ENCODE measurements at places on chromosomes 7 and 10.

DNA sequence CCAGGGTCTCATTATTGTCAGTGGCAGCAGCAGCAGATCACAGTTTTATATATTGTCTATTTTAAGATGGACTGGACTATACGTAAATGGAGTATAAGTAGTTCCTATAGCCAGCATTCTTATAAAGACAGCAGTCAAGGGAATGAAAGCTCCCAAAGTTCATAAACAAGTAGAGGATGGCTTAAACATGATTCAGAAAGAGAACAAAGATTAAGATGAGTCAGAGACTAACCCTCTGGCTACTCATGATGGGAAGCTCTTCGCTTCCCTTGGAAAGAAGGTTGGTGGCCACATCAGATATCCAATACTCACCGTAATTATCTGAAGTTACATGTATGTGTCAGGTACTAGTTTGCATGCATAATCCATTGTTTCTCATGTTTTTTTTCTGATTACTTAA is 277.0 kb downstream of the INHBA start:
- no peak for DNase-seq

- DNase-seq: no peak
These were observed 13.3 kb downstream of the TMEM72 start for GRCh38 chr10:44924261-44925040.

DNA sequence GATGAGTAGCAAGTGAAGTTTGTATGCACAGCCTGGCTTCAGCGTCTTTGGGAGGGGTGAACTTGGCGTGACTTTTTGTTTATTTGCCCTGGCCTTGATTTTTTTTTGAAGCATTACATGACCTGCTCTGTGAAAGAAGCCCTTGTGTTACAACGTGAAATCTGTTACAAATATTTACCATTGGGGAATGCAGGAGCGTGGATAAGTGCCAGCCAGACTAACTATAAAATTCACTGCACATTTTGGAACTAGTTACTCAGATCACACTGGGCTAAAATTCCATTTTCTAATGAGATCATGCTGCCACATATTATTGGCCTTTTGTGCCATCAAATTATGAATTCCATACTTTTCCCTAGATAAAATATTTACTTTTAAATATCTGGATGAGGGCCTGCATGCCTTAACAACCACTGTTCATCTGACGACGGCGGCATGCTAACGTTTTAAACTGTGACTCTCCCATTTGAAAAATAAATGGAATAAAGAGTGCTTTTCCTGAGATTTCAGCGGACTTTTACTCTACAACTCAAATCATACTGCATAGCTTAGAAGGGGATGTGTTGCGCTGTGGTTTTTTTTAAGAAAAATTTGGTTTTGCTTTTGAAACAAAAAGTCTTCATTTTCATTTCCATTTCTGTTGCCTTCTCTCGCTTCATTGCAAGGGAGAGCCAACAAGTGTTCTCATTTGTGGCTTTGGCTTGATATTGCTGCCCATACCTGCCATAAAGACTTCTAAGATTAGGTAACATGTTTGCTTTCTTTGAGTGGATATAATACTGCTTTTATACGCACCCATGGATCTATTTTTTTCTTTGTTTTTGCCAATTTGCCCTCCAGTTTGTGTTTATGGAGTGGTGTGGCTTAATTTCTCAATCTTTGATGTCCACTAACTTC is 352.2 kb downstream of the TFEC start:
- DNase-seq: no peak

DNA sequence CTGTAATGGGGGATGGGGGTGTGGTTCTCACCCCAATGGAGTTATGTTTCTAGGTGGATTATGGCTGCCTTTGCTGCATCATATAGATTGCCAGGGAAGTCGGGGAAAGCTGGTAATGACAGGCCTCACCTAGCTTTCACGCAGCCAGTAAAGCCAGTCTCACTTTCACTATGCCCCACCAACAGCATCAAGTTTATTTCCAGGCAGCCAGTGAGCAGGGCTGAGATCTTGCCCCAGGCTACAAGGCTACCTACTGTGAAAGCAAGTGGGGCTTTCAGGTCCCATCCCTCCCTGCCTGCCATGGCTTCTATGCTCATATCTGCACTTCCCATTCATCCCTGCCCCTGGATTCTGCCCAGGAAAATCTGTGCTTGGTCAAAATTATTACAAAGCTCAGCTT is 61.7 kb upstream of the NXPH1 start:
- no peak for DNase-seq

DNA sequence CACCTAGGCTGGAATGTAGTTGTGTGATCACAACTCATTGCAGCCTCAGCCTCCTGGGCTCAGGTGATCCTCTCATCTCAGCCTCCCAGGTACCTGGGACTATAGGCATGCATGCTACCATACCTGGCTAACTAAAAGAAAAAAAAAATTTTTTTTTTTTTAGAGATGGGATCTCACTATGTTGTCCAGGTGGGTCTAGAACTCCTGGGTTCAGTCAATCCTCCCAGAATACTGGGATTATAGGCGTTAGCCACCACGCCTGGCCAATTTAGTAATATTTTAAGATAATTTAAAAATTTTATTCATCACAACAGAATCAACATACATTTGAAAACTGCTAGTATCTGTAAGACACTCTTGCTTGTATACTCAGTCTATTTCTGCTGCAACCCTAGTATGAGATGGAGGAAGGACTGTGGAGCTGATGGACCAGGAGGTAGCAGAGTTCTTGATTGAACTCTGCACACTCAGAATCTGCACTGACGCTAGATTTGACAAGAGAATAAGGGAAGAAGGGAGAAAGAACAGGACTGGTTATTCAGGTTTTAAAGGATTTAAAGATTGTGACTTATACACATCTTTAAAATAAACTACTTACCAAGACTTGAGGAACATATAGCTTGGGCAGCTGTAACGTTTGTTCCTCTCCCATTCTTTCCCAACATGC is 57.6 kb downstream of the VCL start:
- no peak for DNase-seq

DNA sequence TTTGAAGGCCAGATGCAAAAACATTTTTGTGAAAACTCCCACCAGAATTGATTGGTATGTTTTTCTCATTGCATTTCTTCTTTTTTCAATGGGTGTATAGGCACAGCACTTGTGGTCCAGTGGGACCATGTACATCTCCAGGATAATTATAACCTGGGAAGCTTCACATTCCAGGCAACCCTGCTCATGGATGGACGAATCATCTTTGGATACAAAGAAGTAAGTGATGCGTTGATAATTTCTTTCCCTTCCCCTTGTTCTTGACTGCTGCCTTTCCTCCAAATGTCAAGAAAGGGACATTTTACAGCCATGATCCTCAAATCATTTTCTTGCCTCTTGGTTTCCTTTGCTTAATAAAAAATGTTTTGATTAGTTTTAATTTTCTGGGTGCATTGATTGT is 331.5 kb downstream of the PLXDC2 start:
- DNase-seq: no peak

DNA sequence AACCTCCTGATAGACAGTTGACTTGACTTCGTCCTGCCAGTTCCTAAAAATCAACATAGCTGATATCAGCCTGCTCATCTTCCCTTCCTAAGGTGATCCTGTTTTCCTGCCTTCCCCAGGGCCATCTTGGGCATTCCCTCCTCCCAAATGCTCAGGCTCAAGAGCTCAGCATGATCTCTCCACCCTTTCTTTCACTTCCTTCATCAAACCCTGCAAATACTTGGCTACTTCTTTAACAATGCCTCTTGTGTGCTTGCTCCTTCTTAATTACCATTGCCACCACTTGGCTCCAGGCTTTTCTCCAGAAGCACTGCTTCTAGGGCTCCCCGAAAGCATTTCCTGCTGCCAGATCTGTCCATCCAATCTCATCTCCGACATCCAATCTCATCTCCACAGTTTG is 7.3 kb downstream of the FSCN3 start:
- DNase-seq: no peak

GRCh38 chr10:128998101-128998805 is 468.8 kb upstream of the MGMT start:
- DNase-seq: no peak

DNA sequence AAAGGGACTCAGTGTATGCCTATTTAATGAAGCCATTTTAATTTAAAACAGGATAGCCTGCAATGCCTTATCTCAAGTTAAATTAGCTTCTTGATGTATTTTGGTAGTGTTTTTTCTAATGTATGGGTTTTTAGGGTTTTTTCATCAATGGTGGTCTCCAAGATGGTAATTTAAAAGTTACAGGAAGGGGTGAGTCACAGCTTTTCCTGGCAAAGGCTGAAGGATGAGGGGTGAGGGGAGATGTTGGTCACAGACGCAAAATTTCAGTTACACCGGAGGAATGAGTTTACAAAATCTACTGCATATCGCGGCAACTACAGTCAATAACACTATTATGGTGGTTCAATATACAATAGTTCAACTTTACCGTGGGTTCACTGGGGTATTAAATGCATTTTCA is 31.6 kb downstream of the CCDC3 start:
- DNase-seq: no peak

Measured in naive thymus-derived CD4-positive, alpha-beta T cell (primary cell).